ENCODE measurements at places on chromosomes 11 and 22. TPM values are rescaled to one million over a fixed set of nuclear protein-coding genes. Genes with fewer than 3 reads are reported as not detected.

Gene PIK3IP1
- 2.2 TPM for total RNA-seq

Gene GGTLC2
- total RNA-seq: not detected

Gene MEI1
- total RNA-seq: 0.08 TPM

Gene GRK3
- total RNA-seq: 6.3 TPM

Gene EHBP1L1
- 103 TPM for total RNA-seq

Gene GAS2L1
- 10.4 TPM for total RNA-seq

DNA sequence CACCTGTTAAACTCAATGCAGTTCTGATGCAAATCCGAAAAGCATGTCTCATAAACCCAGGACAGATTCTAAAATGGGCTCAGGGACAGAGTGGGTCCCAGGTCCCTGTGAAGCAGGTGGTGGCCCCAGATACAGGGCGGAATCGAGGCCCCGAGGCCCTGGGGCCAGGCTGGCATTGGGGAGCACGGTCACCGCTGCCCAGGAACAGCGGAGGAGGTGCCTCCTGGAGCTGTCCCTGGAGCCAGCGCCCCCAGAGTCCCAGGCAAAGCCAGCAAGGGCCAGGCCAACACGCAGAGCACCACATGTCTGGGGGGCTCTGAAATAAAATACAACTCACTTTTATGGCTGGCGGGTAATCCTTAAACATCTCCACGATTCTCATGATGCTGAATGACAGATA is 10.0 kb upstream of the TTLL8 start:
- no peak for DNase-seq

DNA sequence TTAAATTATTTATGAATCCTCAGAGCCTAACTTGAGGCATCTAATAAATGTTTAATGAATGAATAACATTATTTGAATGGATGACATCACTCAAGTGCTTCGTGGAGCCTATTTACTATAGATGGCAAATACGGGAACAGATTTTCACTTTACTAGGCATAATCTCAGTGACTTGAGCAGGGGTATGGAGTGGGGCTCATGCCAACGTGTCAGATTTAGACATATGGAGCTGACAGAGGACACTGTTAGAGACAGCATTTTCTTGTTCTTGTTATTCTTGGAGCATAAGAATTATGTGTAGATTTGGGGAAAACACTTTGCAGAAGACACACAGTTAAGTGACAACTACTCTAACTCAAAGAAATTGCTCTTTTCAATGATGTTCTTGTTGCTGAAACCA is 78.5 kb downstream of the RDX start:
- no peak for DNase-seq

- no peak for DNase-seq
These were observed 70.3 kb upstream of the TP53I11 start for GRCh38 chr11:45021001-45021400.

- DNase-seq: no peak
These were observed 2.0 kb downstream of the TENM4 start for GRCh38 chr11:79438631-79439409.

- DNase-seq: no peak
These were observed 5.0 kb downstream of the MIF start for GRCh38 chr22:23899042-23899745.

Measured in SJSA1 (cell line).